ENCODE measurements at places on chromosomes 4 and X. TPM values are rescaled to one million over a fixed set of nuclear protein-coding genes. Genes with fewer than 3 reads are reported as not detected.

Gene SMARCA1
- total RNA-seq, result 10.7 TPM

Gene ZNF157
- total RNA-seq, result 2.2 TPM

Gene GAR1
- total RNA-seq, result 4.1 TPM

Gene SYAP1
- 26.6 TPM for total RNA-seq

Gene F9
- not detected for total RNA-seq

Gene ZNF630
- total RNA-seq, result not detected

Gene ASMT
- total RNA-seq, result not detected

Gene ZFP92
- 0.07 TPM for total RNA-seq

Gene MAOA
- 0.25 TPM for total RNA-seq

Gene MPC1L
- not detected for total RNA-seq

Gene IL2
- not detected for total RNA-seq

Gene ADRA2C
- 7.8 TPM for total RNA-seq

Gene PSAPL1
- total RNA-seq, result not detected

Gene LUZP4
- total RNA-seq, result not detected

Gene GSX2
- total RNA-seq, result not detected

Gene UGT2B17
- not detected for total RNA-seq

Gene ODAPH
- not detected for total RNA-seq

Gene GAGE12F
- not detected for total RNA-seq

Gene TMEM271
- not detected for total RNA-seq

Gene MAPK10
- total RNA-seq, result 0.17 TPM

Gene THAP9
- total RNA-seq, result 2.9 TPM

Gene FMR1NB
- total RNA-seq, result not detected

Gene NELFA
- 15.0 TPM for total RNA-seq

Gene RBM46
- not detected for total RNA-seq

Gene CXCL13
- total RNA-seq, result not detected

Gene REELD1
- total RNA-seq, result not detected

Gene SCD5
- 2.9 TPM for total RNA-seq

Gene BMX
- not detected for total RNA-seq

Gene MXRA5
- total RNA-seq, result not detected

Gene ETNPPL
- total RNA-seq, result not detected

Gene AASDH
- 4.8 TPM for total RNA-seq

Gene SEPTIN11
- 20.5 TPM for total RNA-seq

Gene NAP1L5
- total RNA-seq, result 0.26 TPM

Gene CXCL8
- total RNA-seq, result 12.3 TPM

Gene JCHAIN
- not detected for total RNA-seq

Data from MG63 (cell line).